ENCODE measurements at places on chromosomes 7 and 10.

DNA sequence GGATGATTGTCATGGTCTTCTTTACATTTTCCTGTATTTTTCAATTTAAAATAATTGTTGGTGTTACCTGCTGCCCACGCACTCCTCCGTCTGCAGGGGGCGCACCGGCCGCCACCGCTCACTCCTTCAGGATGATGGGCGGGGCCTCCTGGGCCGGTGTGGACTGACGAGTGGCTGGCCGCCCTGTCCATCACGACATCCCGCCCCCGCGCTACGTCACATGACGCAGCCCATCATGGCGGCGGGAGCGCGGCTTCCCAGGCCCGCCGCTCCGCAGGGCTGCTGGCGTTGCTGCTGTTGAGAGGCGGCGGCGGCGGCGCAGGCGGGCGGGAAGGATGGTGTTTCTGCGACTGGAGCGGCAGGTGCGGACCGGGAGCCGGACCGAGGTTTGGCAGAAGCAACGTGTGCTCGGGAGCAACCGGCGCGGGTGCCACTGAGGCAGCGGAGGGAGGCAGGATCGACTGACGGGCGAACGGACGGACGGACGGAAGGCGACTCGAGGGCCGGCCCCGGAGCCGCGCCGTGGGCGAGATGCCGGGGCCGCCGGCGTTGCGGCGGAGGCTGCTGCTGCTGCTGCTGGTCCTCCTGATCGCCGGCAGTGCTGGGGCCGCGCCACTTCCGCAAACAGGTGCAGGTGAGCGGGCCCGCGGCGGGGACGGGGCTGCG lies at the start of gene LMTK2:
TSS of gene LMTK2 (plus strand) at position 216 of the 666 bp plus-strand sequence. CDS start at position 532, 316 bp downstream.
- peak; percentile 92 for DNase-seq

DNA sequence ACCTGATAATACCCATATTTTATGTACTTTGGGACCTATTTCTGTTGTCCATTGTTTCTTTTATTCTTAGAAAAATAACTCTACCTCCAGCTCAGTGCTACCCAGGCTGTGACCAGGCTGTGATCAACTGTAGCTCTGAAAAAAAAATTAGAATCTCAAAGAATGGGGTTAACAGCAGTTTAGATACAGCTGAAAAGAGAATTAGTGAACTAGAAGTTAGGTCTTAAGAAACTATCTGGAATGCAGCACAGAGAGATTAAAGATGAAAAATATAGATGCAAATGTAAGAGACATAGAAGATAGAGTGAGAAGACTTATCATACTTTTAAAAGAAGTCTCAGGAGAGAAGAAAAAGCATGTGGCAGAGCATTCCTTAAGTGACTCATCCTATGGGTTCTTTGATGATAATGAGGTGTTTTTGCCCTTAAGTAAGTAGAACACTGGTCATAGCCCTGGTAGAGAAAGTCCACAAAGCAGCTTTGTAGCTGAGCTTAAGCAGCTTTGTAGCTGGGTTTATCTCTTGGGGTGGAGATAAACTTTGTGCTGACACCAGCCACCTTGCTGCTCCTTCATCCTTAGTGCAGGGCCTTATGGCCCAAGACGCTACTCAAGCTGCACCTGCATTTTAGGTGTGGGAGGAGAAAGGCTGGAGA lies 27.3 kb upstream of the SFRP5 start:
- DNase-seq = no peak

DNA sequence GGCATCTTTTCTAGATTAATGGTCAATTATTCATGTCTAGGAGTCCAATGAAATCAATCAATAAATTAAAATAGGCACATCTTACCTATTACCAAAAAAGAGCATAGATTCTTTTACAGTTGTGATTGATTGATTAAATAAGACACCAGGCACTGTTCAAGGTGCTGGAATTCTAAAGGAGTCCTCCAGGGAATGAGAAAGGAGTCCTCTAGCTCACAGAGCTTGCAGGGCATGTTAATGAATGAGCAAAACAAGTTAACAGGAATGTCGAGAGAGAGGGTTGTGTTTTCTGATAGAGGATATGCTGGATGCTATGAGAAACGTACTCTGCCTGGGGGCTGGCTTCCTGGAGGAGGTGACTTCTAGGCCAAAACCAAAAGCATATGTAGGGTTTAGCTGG lies 191.4 kb downstream of the BMPER start:
- no peak for DNase-seq

GRCh38 chr10:85524001-85524666 lies 842.5 kb downstream of the GRID1 start:
- no peak for DNase-seq

DNA sequence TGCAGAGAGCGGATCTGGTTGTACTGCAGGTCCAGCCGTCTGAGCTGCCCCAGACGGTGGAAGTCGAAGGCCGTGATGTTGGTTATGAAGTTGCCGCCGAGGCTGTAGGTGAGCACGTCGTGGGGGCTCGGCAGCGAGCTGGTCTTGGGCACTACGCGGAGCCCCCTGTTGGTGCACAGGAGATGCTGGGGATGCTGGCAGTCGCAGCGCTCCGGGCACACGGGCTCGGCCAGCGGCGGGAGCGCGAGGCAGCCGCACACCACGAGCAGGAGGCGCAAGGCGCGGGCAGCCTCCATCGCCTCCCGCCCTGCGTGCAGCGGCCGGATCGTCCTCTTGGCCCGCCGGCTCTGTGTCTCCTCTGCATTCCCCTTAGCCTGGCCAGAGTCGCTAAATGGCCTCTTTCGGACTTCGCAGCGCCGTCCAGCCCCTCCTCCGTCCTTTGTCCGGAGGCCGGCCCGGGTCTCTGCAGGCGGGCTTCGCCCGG lies 337 bp downstream of the TRIL start:
- DNase-seq = no peak
